ENCODE measurements at places on chromosomes 4 and X.
A peak's percentile ranks its signal among the peaks of the same experiment; 100 is the strongest.

- no peak for DNase-seq
Measured at GRCh38 chr4:72895408-72895807, 174.1 kb downstream of the COX18 start.

- DNase-seq: peak; percentile 25
Measured at GRCh38 chrX:148691456-148691855, 191.0 kb downstream of the AFF2 start.

DNA sequence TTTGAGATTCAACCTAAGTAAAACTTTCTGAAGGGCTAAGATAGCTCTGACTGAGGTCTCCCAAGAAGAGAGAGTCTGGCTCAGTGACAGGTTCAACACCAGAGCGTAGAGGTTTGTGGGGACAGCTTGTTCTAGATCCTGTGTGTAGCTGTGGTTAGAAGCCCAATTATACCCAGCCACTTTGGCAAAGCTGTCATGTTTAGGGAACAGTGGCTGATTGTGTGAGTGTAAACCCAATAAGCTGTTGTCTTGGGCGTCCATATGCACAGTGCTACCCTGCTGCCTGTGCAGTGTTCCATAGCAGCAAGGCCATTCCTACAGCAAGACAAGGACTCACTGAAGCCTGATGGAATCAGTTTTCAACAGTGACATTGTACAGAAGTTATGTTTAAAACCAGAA, 11.2 kb upstream of the SCRG1 start:
- no peak for DNase-seq

DNA sequence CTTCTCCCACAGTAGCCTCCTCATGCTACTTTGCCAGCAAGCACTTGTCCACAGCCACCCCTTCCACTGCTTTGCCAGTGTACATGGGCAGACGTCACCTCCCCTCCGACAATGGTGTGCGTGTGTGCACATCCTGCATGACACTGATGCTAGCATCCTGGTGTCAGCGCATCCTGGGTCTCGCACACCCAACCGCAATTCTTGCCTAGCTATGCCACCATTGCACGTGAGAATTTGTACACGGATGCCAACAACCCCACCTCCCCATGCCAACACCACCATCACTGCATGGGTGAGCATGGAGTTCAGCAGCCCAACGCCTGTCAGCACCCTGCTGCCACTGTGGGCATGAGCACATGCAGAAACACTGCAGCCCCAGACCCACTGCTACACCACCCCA, 550.0 kb downstream of the STPG2 start:
- peak; percentile 4 for DNase-seq

GRCh38 chr4:145278341-145279121, 98.1 kb upstream of the OTUD4 start:
- DNase-seq: no peak

GRCh38 chr4:97646997-97647396, 496.3 kb downstream of the STPG2 start:
- no peak for DNase-seq

- no peak for DNase-seq
Measured at GRCh38 chr4:52843958-52844357, 18.2 kb upstream of the RASL11B start.

GRCh38 chr4:6196324-6196723, 4.0 kb downstream of the JAKMIP1 start:
- no peak for DNase-seq

DNA sequence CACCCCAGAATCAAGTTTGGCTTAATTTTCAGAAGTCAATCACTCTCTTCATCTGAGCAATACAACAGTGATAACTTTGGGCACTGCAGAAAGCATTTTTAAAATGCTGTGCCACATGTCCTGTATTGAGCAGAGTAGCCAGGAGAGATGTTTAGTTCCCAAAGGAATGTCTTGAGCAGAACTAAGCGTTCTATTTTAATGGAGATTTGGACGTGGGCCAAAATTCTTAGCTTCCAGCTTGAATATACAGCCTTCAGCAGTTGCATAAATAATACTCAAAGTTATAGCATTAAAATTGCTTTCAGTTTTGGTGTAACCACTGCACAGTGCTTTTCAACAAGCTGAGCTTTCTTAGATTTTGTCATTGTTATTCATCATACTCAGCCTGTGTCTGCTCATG, 679.2 kb downstream of the NLGN4X start:
- no peak for DNase-seq

GRCh38 chr4:43103048-43103447, 210.5 kb downstream of the GRXCR1 start:
- no peak for DNase-seq

- no peak for DNase-seq
Measured at GRCh38 chr4:173139561-173139960, 29.1 kb upstream of the GALNT7 start.

GRCh38 chr4:179361978-179362486, 1919.8 kb upstream of the AGA start:
- no peak for DNase-seq

DNA sequence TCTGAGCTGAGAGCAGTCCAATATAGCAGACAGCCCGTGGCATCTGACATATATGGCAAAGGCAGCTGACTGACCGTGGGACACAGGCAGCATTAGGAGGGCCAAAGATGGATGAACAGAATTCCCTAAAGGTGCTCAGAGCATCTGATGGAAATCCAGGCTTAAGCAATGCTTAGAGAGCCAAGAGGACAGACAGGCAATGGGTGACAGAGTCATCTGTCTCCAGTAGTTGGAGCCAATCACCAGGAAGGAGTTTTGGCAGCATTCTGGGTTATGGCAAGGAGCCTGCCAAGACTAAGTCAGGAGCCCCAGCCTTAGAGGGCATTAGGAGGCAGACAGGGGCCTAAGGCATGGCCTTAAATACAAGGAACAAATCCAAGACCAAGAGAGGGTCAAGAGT, 153.3 kb upstream of the USP9X start:
- DNase-seq: peak; percentile 20

- no peak for DNase-seq
Measured at GRCh38 chrX:349196-349595, 30.6 kb upstream of the GTPBP6 start.

- DNase-seq: peak; percentile 9
Measured at GRCh38 chrX:107935200-107935599, 47.0 kb downstream of the TEX13B start.

DNA sequence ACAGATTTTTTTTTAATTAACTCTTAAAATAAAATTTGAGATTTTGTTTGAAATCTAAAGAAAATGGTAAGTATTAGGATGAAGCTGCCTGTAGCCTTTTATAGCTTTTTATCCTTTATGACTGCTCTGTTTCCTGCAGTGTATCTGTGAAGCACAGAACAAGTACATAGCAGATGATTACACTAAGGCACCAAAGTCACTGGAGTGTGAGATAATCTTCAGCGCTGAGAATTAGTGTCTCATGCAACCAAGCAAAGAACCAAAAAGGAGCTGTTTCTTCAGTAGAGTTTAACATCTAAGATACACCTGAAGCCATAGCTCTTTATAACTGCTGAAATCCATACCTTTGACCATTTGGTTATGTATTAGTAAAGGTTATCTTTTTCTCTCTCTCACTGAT, 1989.8 kb upstream of the PCDH10 start:
- DNase-seq: no peak

DNA sequence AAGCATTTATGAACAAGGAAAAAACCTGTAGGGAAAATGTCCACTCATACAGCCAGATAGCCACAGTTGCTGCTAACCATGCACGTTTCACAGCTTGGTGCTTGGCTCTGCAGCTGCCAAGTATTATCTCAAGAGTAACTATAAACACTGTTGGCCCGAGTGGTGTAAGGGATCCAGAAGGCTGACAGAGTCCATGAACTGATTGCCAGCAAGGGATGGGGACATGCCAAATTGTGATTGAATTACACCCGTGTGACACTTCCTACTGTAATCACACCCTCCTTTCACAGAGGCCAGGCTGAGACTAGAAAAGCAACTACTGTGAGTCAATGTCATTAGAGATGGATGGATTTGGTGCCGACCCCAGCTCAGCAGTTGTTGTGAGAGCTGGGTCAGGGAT, 223.9 kb upstream of the ANKRD50 start:
- peak; percentile 33 for DNase-seq

- no peak for DNase-seq
Measured at GRCh38 chr4:36823199-36823967, 421.2 kb upstream of the NWD2 start.

GRCh38 chr4:172514801-172515200, 653.8 kb upstream of the GALNT7 start:
- no peak for DNase-seq

GRCh38 chrX:129123795-129124194, 399.5 kb downstream of the SMARCA1 start:
- no peak for DNase-seq

DNA sequence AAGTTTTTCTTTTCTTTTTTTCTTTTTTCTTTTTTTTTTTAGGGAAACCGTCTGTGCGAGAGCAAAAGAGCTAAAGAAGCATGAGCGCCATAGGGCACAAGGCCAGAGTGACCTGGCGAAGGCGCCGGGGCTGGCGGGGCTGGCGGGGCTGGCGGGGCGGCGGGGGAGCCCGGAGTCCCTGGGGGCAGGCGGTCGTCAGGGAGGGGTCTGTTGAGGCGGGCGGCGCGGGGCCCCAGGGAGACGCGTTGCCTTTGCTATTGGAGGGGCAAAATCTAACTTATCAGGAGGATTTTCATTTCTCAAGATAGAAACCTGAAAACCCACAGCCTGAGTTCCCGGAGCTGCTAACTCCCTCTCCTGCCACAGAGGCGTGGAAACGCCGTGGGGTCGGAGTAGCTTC, 135.6 kb upstream of the SMAD1 start:
- no peak for DNase-seq

DNA sequence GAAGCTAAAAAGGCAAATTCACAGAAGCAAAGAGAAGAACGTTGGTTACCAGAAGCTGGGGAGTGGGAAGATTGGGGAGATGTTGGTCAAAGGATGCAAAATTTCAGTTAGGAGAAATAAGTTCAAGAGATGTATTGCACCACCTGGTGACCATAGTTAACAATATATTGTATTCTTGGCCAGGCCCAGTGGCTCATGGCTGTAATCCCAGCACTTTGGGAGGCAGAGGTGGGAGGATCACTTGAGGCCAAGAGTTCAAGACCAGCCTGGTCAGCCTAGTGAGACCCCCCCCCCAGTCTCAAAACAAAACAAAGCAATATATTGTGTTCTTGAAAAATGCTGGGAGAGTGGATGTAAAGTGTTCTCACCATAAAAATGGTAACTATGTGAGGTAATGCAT, 67.9 kb downstream of the TAB3 start:
- DNase-seq: no peak

DNA sequence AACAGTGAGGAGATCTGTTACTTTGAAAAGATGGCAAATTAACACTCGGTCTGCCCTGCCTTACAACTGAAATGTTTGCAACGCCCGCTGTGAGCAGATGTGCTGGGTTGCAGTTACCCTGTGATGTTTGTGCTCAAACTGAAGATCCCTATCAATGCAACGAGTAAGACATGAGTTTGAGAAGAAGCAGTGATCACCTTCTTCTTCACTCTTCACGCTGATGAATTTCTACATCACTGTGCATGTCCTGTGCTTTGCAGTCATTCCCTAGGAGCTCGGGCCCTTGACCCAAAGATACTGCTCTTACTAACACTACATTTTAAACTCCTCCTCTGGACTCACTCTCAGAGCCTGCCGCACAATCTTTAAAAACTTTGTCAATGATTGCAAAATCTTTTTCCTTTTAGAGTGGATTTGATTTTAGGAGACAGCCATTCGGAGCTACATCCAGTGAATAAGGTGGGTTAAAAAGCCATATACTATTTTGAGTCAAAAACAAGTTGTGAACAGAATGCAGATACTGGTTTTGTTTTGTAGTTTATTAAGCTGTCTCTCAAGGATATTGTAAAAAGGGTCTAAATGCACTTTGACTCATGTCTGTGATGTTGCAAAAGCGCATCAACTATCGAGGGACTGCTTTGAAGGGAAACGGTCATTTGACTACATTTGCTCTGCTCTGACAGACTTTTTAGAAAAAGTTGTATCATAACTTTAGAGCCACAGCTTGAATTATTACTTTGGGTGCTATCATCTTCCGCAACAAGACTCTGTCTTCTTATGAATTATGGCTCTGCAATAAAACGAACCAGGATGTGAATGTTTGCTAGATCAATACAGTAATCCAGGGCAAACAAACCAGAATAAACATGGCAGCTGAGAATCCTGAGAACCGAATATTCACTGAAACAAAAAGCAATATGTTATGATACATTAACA, 5.7 kb upstream of the RHOH start:
- no peak for DNase-seq

DNA sequence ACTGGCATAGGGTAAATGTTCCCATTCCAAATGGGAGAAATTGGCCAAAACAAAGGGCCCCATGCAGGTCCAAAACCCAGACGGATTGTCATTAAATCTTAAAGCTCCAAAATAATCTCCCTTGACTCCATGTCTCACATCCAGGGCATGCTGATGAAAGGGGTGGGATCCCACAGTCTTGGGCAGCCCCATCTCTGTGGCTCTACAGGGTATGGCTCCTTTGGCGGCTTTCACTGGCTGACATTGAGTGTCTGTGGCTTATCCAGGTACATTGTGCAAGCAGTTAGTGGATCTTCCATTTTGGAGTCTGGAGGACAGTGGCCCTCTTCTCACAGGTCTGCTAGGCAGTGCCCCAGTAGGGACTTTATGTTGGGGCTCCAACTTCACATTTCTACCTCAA, 772.9 kb upstream of the INTU start:
- DNase-seq: no peak

DNA sequence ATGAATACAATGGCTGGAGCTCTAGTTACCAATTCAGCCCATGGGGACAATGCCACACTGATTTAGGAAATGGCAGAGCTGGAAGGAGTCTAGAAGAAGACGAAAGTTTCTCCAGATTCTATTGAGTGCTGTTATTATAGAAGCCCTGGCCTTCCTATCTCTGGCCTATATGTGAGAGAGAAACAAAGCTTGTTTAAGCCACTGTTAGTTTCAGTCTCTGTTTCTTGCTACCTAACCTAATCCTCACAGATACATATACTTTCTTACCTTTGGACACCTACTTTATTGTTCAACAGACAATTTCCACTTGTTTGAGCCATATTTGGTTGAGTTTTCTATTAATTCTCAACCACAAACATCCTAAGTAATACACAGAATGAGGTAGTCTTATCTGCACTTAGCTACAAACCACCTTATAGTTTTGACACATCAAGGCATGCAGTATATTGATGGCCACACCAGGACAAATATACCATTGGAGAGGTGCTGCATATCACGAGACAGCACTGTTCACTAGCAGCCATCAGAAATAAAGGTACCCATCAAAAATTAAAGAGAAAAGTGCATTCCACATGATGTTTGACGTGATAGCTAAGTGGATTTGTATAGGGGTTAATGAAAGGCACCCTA, 190.2 kb downstream of the SMIM20 start:
- DNase-seq: no peak

GRCh38 chrX:30270639-30271038, 23.7 kb downstream of the MAGEB1 start:
- DNase-seq: no peak

DNA sequence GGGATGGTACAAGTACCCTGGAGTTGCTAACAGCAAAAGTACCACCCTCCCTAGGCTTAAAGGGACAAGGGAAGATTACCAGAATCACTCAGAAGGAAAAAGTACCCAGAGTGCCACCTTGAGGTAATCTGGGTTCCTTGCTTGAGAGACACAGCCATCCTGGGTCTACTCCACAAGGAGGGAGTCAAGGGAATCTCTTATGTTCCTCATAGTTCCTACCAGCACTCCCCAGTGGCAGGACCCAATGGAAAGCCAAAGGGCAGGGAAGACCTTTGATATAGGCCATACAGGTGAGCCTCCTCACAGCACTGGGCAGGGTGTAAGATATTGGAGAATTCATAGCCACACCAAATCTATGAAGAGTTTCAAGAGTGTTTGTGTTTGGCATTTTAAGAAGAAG, 5.7 kb downstream of the IL2 start:
- peak; percentile 12 for DNase-seq

- DNase-seq: no peak
Measured at GRCh38 chr4:53505947-53506346, 85.3 kb downstream of the LNX1 start.

All from AG20443 (cell line).